ENCODE measurements at places on chromosomes 1 and 21.
A peak's percentile ranks its signal among the peaks of the same experiment; 100 is the strongest.

GRCh38 chr1:70948396-70949017 lies 99.1 kb downstream of the PTGER3 start:
- DNase-seq, result no peak

GRCh38 chr1:7549277-7550161 lies 221.6 kb upstream of the VAMP3 start:
- peak; percentile 80 for DNase-seq

DNA sequence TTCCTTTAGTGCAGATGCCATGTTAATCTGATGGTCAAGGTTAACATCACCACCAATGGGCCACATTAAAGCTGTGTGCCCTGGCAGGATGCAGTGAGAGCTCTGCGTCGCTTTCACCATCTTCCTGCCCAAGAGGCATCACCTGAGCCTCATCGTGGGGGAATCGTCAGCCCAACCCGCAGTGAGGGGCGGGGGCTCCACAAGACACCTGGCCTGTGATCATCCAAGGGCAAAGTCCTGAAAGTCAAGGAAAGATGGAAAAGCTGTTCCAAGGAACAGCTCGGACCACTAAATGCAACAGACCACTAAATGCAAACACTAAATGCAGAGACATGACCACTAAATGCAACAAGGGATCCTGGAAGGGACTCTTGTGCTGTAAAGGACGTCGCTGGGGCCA lies 49.9 kb downstream of the WDR4 start:
- DNase-seq, result no peak

GRCh38 chr1:199809311-199809710 lies 218.2 kb upstream of the NR5A2 start:
- no peak for DNase-seq

DNA sequence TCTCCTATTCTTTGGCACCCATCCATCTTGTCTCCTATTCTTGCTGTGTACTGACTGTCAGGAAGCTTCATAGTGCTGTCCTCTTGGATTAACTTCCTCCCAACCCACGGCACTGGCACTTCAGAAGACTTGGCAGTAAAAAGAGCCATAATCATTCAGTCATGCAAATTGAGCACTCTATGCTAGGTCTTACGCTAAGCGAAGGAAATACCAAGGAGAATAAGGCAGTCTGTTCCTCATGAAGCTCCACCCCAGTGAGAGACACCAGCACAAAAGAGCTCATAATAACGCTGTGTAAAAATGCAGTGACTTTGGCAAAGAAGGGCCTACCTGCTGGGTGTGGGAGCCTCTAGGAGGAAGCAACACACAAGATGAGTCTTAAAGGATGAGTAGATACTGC lies 67.1 kb downstream of the GFI1 start:
- no peak for DNase-seq

DNA sequence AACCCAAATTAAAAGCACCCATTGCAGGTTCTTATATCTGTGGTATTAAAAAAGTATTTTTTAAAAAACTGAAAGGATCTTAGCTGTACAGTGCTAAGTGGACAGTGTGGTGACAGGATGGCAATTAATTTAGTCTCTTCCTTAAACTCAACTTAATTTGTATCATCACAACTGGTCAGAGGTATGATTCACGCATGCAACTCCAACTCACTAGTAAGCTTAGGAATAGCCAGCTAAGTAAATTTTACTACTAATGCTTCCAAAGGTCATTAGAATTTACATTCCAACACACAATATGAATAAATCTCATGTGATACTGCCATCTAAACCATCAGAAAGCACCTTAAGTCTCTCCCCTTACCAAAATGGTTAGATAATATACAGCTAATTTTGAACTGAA lies 35.4 kb downstream of the ENAH start:
- no peak for DNase-seq

- no peak for DNase-seq
Measured at GRCh38 chr1:196029410-196029809, 578.8 kb downstream of the KCNT2 start.

Measured in T-helper 2 cell treated with Interferon-gamma antibody and Interleukin-4, amounts not matched to agents 5 μg/mL and 100 μg/mL, for 36 hours (primary cell).